ENCODE measurements at places on chromosomes 2 and 18.

DNA sequence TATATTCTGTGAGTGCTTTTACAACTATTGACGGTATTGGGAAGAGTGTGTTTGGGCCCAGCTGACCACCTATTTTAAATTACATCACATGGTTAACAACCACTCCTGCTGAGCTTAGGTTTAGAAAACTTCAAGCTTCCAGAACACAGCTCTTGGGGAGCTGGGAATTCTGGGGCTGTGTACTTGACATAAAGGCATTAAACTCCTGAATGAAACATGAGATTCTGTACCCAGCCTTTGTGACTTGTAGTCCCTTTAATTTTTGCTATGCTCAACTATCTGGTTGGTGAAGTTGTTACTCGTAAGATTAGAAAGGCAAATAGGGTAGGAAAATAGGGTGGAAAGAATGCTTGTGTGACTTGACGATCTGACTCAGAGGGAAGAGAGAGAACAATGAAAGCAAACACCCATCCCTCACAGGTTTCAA, 66.9 kb downstream of the LTBP1 start:
- DNase-seq = no peak

GRCh38 chr2:43278564-43279220, 52.3 kb upstream of the ZFP36L2 start:
- DNase-seq = no peak

DNA sequence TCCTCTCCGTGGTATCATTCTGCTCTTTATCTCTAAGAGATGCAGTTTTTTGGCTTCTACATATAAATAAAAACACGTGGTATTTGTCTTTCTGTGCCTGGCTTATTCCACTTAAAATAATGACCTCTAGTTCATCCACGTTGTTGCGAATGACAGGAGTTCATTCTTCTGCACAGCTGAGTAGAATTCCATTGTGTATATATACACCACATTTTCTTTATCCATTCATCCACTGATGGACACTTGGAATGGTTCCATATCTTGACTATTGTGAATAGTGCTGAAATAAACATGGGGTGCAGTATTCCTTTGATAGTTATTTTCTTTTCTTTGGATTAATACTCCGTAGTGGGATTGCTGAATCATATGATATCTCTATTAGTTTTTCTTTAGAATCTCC, 262.3 kb downstream of the SOX11 start:
- DNase-seq = no peak

DNA sequence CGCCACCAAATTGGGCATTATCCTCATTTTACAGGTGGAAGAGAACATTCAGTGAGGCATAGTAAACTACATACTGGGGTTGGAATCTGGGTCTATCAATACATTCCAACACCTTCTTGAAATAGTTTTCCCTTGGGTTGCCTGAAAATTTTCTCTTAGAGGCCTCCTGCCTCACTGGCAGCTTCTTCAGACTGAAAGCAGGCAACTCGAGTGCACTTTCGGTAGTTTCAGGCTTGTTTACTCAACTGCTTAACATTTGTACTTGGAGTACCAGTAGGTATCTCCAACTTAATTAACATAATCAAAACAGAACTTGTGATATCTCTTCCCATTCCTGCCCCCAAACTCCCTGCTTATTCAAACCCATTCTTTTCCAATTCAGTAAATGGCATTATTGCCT, 36.2 kb upstream of the C2orf74 start:
- DNase-seq = no peak

DNA sequence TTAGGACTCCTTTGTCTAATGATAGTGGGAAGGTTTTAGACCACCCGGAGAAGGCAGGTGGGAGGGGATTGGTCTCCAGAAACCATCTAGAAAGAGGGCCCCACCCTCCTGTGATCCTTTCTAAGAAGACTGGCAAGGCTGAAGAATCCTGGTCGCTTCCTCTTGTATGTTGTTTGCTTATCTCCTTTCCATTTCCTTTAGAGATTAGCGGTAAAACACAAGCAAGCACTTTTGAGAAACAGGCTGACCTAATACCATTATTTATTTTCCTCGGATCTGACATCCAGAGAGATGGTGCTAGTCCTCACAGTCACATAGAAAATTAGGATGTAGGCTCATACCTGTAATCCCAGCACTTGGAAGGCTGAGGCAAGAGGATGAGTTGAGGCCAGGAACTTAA, 45.2 kb upstream of the SPRED2 start:
- no peak for DNase-seq

- peak; percentile 21 for DNase-seq
Observed at GRCh38 chr2:47250586-47251403, 95.7 kb upstream of the STPG4 start.

DNA sequence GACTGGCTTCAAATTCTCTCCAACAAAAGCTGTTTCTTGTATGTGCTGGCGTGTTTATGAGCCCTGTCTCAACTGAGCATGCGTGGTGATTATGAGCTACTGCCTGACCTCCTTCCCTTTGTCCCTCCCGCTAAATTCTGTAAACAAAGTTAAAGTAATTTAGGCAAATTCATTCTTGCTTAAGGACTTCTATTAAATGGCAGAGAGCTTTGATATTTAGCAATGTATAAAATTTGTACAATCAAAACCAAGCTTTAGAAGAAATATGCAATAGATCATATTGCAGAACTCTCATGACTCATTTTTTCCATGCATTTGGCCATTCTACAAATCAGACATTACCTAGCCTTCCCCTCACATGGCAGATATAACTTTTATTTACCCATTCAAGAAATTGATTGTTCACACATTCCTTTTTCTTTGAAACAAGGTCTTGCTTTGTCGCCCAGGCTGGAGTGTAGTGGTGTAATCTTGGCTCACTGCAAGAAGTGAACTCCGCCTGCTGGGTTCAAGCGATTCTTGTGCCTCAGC, 18.2 kb downstream of the IGFBP2 start:
- DNase-seq = no peak

DNA sequence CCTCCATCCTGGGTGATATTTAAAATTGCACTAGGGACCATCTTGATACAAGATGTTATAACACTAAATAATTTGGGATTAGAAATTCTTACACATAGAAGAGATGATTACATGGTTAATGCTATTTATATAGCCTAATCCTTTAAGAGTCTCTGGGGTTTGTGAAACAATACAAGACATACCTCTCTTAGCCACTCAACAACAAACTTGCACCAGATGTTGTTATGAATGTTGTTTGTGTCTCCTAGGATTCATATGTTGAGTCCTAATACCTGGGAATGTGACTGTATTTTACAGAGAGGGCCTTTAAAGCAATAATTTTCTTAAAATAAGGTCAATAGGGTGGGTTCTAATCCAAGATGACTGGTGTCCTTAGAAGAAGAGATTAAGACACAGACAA, 678.3 kb downstream of the NYAP2 start:
- DNase-seq = no peak

DNA sequence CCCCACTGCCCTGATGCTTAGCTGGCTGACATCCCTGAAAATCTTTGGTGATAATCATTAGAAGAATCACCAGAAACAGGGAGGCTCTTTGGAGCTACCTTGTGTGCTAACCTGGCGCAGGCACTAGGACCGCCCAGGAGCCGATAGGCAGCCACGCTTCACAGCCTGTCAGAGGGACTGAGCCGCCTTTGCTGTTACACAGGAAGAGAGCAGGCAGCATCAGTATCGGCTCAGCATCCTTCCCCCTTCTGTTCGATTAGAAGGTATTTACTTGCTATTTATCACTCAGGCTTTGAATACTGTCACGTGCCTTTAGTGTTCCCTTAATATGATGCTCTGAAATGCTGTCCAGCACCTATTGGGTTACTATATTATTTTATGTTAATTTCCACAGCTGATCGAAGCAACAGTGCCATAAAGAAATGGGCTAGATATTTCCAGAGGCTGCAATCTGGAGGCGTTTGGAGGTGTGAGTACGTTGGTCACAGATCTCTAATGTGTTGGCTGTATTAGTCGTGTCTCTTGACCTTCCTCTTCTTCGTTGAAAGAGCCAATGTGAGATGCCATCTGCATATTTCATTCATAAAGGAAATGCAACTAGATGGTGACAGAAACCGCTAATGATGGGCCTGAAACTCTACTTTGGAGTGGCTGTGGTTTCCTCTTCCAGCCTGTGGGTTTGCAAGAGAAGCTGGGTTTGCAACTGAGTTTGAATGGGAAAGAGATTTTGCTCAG, 110.4 kb upstream of the RAB27B start:
- peak; percentile 17 for DNase-seq

- no peak for DNase-seq
Observed at GRCh38 chr18:13614641-13615288, 111.6 kb downstream of the FAM210A start.

DNA sequence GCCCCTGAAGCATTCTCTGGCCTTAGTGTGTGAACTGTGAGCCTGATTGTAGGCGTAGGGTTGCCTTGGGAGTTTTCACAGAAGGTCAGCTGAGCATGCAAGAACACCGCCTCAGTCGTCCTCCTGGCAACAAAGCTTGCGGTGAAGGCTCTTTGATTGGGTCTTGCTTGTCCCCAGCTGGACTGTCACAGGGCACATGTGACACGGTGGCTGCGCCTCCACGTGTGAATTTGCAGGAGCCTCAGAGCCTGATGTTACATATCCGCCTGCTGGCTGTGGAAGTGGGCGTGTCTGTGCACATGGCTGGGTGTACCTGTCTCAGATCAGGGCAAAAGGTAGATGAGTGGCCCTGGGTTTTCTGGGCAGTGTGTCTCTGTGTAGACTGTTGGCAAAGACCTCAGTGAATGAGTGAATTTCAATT, 228.7 kb downstream of the HAUS1 start:
- peak; percentile 25 for DNase-seq

DNA sequence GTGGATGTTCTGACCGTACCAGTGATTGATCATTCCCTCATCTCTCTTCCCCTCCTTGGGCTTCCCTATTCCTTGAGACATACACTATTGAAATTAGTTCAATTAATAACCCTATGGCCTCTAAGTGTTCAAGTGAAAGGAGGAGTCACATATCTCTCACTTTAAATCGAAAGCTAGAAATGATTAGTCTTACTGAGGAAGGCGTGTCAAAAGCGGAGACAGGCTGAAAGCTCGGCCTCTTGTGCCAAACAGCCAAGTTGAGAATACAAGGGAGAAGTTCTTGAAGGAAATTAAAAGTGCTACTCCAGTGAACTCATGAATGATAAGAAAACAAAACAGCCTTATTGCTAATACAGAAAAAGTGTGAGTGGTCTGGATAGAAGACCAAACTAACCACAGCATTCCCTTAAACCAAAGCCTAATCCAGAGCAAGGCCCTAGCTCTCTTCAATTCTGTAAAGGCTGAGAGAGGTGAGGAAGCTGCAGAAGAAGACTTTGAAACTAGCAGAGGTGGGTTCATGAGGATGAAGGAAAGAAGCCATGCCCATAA, 144.4 kb upstream of the LYPD6 start:
- DNase-seq = no peak

GRCh38 chr18:48540251-48541025, 1.6 kb downstream of the CTIF start:
- peak; percentile 67 for DNase-seq

GRCh38 chr2:8437228-8437948, 244.5 kb upstream of the ID2 start:
- no peak for DNase-seq

DNA sequence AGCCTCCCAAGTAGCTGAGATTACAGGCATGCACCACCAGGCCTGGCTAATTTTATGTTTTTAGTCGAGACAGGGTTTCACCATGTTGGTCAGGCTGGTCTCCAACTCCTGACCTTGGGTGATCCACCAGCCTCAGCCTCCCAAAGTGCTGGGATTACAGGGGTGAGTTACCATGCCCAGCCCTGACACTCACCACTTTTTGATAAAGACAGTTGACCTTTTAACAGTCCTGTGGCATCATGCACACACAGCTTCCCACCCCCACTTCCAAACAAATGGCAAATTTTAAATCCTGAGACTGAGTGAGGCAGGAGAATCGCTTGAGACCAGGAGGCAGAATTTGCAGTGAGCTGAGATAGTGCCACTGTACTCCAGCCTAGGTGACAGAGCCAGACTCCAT, 6.2 kb upstream of the DNAJB2 start:
- DNase-seq = no peak

DNA sequence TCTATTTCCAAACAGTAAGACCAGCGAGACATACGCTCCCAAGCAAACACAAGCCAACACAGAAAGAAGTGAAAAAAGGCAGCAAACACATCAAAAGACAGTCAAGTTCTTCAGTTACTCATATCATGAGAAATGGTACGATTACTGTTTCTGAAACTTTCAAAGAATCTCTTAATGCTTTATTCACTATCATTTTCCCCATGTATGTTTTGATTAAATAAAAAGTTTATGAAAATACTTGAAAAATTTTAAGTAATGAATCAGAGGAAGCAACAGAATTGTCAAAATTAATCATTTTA, 114.9 kb downstream of the HDAC4 start:
- DNase-seq = no peak
